ENCODE measurements at places on chromosomes 5 and 9.

DNA sequence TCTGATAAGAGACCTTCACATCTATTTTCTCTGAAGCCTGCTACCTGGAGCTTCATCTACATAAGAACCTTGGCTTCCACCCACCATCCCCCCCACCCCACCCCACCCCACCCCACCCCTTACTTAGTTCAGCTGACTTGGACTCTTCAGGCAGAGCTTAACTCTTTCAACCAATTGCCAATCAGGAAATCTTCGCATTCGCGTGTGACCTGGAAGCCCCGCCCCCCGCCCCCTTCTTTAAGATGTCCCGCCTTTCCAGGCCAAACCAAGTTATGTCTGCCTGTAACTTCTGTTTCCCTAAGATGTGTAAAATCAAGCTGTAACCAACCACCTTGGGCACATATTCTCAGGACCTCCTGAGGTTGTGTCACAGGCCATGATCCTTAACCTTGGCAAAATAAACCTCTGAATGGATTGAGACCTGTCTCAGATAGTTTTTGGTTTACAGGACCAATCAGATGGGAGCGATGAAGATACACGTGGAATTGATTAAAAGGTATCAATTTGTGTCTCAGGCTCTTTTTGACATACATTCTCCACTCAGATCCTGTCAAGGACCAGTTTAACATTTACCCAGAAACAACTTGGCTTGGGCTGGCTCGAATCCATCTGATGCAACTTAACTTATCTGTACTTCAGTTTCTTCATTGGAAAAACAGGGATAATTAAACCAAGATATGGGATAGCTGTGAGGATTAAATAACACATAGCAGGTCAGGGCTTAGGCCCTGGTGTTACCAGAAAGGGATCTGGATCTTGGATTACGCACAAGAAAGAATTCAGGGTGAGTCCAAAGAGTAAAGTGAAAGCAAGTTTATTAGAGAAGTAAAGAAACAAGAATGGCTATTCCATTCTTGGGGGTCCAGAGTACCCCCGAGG is 43.6 kb downstream of the GALNT12 start:
- no peak for DNase-seq

DNA sequence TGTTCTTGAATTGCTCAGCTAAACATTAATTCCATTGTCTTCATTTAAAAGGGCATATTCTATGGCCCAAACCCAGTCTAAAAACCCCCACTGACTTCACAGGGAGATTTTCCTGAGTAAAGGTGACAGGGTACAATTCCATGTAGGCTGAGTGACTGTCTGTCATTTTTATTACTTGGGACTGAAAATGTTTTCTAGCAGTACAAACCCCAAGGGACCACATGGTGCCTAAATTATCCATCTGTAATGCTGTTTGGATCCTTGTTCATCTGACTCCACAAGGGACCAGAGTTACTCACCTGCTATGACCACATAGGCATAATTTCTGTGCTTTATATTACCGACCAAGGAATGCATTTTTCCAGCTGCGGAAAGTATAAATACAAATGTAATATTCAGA is 349.1 kb downstream of the ZNF608 start:
- DNase-seq = no peak

DNA sequence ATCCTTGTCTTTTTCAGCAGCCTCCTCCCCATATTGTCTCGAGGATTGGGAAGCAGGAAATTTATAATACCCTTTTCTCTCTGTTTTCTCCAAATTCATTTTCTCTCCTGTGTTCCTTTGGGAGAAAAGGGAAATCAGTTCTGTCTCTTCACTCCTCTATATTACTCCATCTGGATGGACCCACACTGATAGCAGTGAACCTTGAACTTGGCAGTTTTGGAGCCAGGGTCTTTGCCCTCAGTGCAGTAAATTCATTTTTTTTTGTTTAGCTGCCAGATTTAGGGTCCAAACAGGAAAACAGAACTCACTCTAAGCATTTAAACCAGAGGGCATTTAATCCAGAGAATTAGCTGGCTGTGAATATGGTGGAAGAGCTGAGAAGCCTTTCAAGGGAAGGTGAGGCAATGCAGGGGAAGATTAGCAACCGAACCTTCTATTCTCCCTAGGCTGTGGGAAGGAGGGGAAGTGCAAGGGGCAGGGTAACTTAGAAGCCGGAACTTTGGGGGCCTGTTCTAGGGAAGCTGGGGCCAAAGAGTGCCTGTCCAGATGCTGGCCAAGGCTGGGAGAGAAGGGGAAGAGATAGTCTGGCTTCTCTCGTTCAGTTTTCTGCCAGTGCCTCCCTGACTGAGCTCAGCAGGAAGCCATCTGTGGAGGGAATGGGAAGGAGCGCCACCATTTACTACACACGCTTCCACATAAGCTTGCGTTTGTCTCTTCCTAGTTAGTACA is 16.3 kb upstream of the NPR2 start:
- DNase-seq = no peak

DNA sequence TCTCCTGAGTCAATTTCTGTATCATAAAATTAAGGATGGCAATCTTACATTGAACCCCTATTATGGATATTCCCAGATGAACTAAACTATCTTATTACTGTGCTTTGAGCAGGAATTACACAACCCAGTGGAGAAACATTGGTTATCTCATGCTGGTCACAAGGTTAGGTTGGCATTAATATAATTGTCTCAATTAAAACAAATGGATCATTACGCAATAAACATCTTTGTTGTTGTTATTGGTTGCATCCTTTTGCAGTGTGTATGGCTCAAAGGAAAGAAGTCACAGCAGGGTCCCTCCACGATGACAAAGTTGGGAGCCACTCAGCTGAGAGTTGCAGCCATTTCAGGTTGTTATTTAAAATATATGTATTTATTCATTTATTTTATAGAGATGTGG is 297.0 kb upstream of the KLF4 start:
- no peak for DNase-seq

- no peak for DNase-seq
Observed at GRCh38 chr9:77832639-77833038, 184.5 kb upstream of the GNA14 start.

- DNase-seq = no peak
Observed at GRCh38 chr5:173834071-173834771, 53.9 kb upstream of the CPEB4 start.

GRCh38 chr5:78720227-78720985 is 71.8 kb upstream of the LHFPL2 start:
- DNase-seq = no peak

- no peak for DNase-seq
Observed at GRCh38 chr5:90174236-90174635, 235.3 kb downstream of the CETN3 start.

DNA sequence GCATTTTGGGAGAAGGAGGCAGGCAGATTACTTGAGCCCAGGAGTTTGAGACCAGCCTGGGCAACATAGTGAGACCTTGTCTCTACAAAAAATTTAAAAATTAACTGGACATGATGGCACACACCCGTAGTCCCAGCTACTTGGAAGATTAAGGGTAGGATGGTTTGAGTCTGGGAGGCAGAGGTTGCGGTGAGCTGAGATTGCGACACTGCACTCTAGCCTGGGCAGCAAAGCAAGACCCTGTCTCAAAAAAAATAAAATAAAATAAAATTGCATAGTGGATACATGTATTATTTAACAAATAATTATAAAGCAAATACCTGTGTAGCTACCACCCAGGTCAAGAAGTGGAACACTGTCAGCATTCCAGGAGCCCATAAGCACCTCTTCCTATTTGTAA is 90.1 kb downstream of the CDC42SE2 start:
- DNase-seq = no peak

- DNase-seq = no peak
Observed at GRCh38 chr5:84392836-84393235, 8.2 kb upstream of the EDIL3 start.

DNA sequence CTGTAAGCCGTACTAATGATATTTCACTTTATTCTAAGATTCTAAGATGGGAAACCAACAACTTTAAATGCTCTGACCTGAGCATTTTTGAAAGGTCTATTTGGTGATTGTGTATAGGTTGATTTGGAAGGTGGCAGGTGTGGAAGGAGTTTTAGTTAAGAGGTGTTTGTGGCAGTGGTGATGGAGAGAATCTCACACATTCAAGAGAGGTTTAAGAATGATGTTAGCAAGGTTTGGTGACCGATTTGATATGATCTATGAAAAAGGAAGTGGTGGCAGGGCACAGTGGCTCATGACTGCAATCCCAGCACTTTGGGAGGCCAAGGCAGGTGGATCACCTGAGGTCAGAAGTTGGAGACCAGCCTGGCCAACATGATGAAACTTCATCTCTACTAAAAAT is 319.2 kb upstream of the CD180 start:
- DNase-seq = no peak

DNA sequence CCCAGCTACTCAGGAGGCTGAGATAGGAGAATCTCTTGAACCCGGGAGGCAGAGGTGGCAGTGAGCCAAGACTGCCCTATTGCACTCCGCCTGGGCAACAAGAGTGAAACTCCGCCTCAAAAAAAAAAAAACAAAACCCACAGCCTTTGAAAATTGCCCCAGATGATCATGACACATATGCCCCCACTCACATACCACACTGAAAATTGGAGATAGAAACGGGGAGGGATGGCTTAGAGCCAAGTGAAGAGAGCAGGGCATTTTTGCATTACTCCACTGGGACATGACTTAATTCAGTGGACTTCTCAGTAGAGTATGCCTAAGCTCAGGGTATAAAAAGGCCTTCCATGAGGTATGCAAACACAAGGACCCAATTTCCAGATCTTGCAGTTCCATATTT is 309.3 kb downstream of the BNC2 start:
- peak; percentile 30 for DNase-seq

DNA sequence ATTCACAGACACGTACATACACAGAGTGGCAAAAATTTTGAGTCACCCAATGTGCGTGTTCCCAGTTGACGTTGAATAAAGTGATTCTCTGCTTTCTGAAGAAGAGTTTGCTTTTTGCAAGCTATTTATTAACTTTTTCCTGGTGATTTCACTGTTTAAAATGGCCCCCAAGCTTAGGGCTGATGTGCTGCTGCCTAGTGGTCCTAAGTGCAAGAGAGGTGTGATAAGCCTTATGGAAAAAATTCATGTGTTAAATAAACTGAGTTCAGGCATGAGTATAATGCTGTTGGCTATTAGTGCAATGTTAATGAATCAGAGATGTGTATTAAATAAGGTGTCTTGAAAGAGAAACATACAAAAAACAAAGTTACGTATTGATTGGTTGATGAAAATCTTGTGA is 16.9 kb downstream of the CSNK1G3 start:
- DNase-seq = peak; percentile 41

- DNase-seq = peak; percentile 89
Observed at GRCh38 chr9:116377179-116377798, 223.7 kb downstream of the PAPPA start.

DNA sequence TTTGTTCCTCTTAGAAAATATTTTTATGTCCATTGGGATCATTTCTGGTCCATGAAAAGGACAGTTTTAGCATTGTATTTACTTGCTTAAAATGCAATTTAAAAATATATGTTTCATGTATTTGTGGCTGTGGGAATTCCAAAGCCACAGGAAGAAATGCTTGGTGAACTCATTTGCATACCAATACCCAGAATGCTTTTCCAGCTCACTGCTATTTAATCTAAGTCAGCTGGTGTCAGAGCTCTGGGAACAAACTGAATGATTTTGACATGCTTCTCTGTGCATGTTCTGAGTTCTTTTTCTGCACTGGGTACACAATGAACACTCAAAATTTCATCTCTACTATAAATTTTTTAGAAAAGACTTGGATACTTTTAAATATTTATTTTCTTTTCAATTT is 482.8 kb upstream of the ARRDC3 start:
- DNase-seq = no peak

- DNase-seq = no peak
Observed at GRCh38 chr5:166961913-166962312, 1329.5 kb upstream of the WWC1 start.

DNA sequence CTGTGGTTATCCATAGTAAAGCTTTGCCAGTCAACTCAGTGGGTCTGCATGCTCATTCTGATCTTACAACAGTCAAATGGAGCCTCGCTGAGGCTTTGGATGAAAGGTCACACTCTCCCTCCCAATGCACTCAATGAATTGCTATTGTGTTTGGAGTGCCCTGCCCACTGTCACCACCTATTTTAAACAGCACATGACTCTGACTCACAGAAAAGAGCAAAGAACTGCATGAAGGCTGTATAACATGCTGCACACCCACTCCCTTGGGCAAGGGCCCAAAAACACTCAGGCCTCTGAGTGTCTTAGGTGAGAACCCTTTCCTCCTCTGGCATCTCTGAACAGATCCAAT is 118.7 kb upstream of the CCDC112 start:
- peak; percentile 83 for DNase-seq

GRCh38 chr5:156093024-156093423 is 233.9 kb upstream of the SGCD start:
- no peak for DNase-seq

DNA sequence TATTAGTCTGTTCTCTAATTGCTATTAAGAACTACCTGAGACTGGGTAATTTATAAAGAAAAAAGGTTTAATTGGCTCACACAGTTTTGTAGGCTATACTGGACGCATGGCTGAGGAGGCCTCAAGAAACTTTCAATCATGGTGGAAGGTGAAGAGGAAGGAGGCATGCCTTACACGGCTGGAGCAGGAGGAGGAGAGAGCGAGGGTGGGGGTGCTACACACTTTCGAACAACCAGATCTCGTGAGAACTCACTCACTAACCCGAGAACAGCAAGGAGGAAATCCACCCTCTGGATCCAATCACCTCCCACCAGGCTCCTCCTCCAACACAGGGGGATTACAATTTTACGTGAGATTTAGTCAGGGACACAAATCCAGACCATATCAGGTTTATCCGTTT is 90.0 kb downstream of the RMI1 start:
- DNase-seq = no peak

GRCh38 chr5:78113689-78114264 is 180.7 kb downstream of the AP3B1 start:
- no peak for DNase-seq

DNA sequence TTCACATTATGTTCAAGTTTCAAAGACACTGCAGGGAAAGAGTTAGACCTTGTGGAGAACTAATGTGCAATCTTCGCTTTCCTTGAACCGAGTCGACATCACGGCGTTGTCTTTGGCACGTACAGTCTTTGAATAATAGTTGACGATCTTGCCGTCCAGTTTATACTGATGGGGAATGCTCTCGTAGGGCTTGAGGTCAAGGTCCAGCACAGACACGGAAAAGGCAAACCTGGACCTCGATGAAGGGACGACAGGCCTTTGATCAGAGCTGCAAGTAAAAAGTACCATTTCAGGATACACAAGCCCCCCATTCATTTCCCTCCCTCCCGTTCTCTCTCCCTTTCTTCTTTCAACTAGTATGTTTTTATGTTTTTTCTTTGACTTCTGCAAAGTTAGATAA is 54.1 kb downstream of the IPPK start:
- DNase-seq = no peak

DNA sequence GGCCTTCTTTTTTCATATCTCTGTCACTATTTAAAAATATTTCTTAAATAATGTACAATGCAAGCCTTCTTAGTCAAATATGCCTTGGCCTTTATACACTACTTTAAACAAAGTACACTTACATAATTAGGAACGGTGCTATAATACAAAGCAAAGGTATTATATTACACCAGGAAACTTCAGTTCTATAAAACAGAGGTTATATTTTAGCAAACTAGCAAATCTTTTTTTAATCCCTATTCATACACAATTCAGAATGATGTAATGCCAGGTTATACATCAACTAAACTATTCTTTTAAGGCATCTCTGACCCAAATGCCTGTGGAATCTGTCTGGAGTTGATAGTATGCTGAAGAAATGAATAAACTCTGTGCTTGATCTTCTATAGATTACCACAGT is 10.7 kb upstream of the LURAP1L start:
- no peak for DNase-seq

All from kidney tubule cell (primary cell).